ENCODE measurements at places on chromosomes 7 and 10. TPM values are rescaled to one million over a fixed set of nuclear protein-coding genes. Genes with fewer than 3 reads are reported as not detected.

ELOVL3 gene
- total RNA-seq, result 2.4 TPM

MUC12 gene
- 0.60 TPM for total RNA-seq

OR2AE1 gene
- total RNA-seq, result not detected

C10orf53 gene
- total RNA-seq, result not detected

STAG3 gene
- total RNA-seq, result 0.88 TPM

VKORC1L1 gene
- total RNA-seq, result 34.2 TPM

UCN3 gene
- not detected for total RNA-seq

CYP2C19 gene
- not detected for total RNA-seq

NEBL gene
- total RNA-seq, result under 0.01 TPM

BCL7B gene
- total RNA-seq, result 18.6 TPM

CC2D2B gene
- total RNA-seq, result 0.30 TPM

MAP3K8 gene
- 5.7 TPM for total RNA-seq

FEZF1 gene
- not detected for total RNA-seq

EBLN1 gene
- not detected for total RNA-seq

ZNF680 gene
- total RNA-seq, result 15.5 TPM

Data from smooth muscle cell of the umbilical artery (primary cell).